IPS DF 19.7 (cell line): ENCODE measurements at places on chromosomes 5 and 9.

GRCh38 chr5:142015781-142016533 is 3.1 kb upstream of the GNPDA1 start:
- no peak for DNase-seq

DNA sequence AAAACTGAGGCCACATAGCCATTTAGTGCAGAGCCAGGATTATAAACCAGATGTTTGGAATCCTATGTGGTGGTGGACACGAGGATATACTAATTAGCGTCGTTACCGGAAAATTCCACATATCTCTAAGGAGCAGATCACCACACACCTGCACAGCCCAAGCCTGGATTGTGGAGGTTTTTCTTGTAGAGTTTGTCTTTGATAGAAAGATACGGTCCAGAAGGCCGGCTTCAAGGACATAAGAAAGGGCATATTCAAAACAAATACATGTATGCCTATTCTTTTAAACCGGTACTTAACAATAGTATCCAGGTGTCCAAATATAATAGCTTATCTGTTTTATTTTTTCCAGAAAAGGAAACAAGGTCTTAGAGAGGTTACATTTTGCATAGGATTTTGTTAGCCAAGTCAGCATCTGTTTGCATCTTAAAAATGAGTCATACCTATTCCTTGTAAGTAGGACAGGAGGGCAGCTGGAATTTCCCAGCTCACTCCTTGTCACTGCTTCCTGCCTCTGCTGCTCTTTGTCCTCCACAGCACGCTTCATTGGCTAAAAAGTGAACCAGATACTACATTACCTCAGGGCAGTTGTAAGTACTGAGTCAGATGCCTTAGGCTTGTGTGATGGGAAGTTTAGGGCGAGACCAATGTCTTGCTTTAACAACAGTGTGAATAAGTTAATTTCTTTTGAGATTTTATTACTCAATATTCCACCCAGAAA is 3.6 kb downstream of the TMC1 start:
- DNase-seq, result no peak

GRCh38 chr5:131423056-131423455 is 159.2 kb downstream of the CDC42SE2 start:
- no peak for DNase-seq

GRCh38 chr9:100698945-100699344 is 121.1 kb downstream of the CAVIN4 start:
- DNase-seq, result no peak

GRCh38 chr9:1051584-1052275 is 1.6 kb downstream of the DMRT2 start:
- DNase-seq, result no peak

DNA sequence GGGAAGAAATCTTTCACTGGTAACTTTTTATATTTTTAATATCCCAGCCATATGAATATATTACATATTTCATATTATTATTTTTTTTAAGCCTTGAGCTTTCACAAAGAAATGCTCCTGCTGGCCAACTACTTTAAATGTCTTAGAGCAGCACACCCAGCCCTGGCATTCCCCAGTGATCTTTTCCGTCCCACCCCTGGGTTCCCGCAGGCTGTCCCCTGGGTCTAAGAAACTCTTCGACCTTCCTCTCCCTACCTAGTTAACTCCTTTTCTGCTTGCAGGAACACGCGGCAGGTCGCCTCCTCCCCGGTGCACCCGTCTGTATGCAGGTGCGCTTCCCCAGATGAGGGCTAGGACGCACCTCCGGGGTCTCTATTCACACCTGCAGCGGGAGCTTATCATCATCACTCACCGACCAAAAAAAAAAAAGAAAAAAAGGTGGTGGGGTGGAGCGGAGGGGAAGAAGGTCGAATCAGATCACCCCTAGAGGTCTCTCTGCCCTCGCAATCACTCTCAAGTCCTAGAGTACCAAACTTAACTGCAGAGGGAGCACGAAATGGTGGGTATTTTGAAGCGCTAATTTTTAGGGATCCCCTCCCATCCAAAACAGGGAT is 696 bp downstream of the ZFP62 start:
- no peak for DNase-seq

- DNase-seq, result no peak
Observed at GRCh38 chr9:114919611-114920010, 10.8 kb downstream of the TNFSF8 start.

DNA sequence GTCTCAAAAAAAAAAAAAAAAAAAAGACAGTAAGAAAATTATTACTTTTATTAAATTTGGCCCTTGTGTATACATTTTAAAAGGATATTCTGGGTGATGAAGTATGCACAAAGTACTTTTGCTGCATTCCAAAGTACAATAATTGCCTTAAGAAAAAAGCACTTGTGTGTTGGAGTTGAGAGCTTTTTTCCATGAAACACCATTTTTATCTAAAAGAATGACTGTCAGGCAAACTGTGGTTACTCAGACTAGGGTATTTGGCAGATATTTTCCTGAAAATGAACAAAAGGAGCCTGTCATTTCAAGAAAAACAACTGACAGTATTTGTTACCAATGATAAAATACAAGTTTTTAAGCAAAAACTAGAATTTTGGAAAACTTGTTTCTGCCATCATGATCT is 84.3 kb upstream of the PTPN3 start:
- no peak for DNase-seq

DNA sequence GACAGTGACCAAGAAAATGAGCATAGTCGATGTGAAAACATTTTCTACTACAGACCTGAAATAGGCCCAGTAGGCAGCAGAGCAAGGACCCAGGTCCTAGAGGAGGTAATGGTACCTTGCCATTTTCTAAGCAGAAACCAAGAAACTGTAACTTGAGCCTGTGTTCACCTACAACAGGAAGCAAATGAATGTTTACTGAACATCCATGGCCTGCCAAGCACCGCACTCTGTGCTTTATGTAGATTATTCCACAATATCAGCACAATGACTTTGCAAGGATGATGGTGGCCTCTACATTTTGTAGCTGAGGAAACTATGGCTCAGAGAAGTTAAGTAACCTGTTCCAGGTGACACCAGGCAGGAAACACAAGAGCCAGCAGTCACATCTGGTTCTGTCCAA is 215.3 kb downstream of the SPOCK1 start:
- DNase-seq, result no peak

DNA sequence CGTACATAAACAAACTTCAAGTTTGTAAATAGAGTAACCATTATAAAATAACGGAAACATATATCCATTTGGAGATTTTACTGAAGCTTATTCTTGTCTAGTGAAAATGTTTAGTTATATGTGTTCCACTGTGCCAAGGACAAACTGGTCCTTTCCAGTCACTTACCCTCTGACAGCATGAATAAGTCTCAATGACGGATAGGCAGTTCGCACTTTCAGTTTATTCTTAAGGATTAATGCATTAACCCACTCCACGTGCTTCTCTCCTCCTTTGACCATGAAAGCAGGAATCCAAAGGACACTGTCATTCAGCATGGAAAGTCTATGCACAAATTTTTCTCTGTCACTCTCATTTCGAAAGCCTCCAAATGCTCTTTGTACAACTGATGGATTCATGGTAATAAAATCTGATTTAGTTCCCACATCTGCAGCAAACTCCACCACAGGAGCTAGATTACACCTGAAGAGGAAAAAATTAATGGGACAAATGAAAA is 47.1 kb downstream of the ST8SIA4 start:
- no peak for DNase-seq

DNA sequence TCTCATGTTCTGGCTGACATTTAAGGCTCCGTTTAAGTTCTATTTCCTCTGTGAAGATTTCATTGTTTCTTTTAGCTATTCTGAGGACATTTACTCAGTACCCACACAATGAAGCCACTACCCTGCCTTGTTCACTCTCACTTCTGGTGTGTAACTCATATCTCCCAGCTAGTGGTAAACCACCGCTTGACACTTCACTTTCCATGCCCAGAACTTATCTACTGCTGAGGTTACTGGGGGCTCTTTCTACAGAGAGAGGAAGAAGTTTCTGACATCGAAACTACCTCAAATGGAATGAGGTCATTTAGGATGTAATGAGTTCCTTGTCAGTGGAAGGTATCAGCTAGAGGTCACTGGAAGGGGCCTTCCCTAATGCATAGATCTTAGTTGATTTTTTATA is 501.5 kb downstream of the DMAC1 start:
- no peak for DNase-seq

GRCh38 chr5:141605523-141606277 is 13.1 kb downstream of the DIAPH1 start:
- DNase-seq, result no peak

DNA sequence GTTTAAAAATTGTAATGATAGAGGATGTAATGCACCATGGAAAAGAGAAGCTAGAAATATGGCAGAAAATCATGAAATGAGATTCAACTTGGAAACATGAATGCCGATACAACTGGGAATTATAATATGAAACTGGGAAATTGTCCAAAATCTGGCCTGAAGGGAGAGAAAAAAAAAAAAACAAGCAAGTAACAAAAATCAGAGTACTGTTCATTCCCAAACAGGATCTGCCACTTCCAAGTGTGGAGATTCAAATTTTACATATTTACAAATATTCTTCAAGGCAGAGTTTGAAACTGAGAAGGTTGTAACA is 56.6 kb upstream of the MOCS2 start:
- no peak for DNase-seq

DNA sequence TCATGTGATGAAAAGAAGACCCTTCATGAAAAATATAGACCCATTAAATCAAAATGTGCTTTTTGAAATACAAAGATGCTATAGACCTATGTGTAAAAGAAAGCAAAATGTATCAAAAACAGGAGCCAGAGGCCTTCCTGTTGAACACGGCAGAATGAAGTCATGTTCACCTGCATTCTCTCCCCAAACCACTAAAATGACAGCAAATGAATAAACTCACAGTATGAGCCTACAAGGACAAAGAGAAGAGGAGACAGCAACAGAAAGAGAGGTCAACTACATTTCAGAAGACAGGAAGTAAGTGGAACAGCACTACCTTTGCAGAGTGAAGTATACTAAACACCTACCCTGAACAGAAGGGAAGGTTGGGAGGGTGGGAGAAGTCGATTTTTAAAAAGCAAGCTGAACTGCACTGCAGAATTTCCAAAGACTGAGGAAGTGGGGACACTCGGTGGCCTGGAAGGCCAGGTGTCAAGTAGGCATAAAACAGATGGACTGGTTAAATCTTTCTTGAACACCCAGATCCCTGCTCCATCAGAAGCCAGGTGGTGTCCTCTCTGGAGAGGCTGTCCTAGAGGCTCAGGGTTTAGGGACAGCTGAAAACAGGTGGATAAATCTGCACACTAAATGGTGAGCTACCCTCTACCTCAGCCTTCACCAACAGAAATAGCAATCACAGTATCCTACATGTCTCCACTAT is 48.9 kb downstream of the MED27 start:
- no peak for DNase-seq

- peak; percentile 25 for DNase-seq
Observed at GRCh38 chr5:7754997-7755596, 95.8 kb downstream of the CFAP90 start.

- no peak for DNase-seq
Observed at GRCh38 chr5:139105621-139106071, 92.5 kb downstream of the SIL1 start.

DNA sequence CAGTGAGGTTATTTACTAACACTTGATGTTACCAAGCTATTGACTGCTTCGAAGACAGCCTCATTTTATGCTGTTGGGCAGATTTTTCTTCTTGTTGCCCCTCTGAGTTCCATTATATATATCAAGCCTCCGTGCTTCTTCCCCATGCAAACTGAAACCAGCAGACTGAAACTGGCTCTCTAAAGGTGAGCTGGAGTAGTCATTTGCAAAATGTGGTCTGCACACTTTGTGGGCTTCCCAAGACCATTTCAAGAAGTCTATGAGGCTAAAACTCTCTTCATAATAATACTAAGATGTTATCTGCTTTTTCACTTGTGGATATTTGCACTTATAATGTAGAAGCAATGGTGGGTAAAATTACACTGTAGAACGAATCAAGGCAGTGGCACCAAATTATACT is 13.9 kb downstream of the SLC36A1 start:
- no peak for DNase-seq
